ENCODE measurements at places on chromosomes 6 and 20.

- DNase-seq: peak; percentile 10
Observed at GRCh38 chr20:42441864-42442331, 747.8 kb downstream of the PTPRT start.

- DNase-seq: no peak
Observed at GRCh38 chr6:100229512-100229911, 235.2 kb downstream of the SIM1 start.

- DNase-seq: no peak
Observed at GRCh38 chr6:87333033-87333432, 4.0 kb upstream of the GJB7 start.

DNA sequence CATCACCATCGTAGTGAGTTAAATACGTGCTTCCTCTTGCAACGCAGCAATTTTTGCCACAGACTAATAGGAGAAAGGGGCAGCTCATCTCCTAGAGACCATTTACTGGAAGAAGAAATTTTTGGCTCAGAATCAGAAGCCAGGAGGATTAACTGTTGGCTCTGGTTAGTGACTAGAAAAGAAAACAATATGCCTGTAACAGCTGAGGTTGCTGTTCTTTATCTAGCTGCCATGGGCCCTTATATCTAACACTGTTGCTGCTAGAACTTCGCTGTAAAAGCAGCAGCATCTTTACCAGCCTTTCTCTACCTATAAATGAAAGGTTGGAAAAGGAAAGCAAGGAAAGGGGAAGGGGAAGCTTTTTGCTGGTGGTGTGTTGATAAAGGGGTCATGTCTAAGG is 65.9 kb downstream of the FAM135A start:
- DNase-seq: no peak

DNA sequence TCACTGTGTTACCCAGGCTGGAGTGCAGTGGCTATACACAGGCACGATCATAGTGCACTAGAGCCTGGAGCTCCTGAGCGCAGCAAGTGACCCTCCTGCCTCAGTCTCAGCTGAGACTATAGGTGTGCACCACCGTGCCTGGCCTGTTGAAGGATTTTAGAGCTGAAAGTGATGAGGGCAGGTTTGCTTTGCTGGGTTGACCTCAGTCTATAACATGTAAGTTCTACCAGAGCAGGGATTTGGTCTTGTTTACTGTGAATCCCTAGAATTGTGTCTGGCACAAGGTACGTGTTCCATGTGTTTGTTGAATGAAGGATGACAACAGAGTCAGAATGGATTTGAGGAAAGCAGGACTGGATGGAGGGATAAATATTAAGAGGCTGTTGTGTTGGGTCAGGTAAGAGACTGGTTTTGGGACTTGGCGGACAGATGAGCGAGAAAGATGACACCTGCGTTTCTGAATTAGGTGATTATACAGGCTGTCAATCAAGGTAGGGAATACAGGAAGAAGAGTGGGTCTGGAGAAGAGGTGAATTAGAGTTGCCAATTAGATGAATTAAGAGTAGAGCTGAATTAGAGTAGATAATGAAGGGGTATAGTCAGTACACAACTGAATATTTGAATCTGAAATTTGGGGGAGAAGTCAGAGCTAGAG is 6.5 kb downstream of the ASXL1 start:
- no peak for DNase-seq

DNA sequence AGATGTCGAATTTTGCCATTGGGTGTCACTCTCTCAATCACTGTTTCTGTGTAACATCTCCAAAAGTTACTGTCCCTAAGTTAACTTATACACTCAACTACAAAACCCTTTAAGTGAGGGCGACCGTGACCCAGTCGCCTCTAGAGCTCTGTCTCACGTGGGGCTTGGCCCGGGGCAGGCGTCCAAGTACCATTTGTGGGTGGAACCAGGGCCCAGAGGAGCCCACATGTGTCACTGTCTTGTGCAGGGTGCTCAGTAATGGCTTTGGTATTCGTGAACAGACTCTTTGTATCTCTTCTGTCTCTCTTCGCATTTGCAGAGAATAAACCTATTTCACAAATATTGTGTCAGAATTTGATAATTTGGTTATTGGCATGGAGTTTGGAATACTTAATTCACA is 109.9 kb upstream of the THBS2 start:
- DNase-seq: no peak

DNA sequence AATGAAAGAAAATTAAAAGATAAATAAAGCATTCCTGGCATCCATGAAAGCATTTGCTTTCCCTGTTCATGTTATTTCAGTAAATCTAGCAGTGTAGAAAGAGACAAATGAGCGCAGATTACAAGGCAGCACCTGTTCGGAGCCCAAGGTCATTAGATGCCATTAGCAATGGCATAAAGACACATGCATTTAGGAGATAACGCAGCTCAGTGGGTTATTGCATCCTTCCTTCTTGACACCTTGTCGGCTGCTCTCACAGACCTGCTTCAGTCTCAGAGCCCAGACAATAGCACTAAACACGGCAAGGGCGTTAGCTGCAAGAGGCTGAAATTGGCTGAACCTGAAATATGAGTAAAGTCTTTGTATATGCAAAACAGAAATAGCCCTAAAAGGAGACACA is 140.3 kb downstream of the ATXN1 start:
- no peak for DNase-seq

DNA sequence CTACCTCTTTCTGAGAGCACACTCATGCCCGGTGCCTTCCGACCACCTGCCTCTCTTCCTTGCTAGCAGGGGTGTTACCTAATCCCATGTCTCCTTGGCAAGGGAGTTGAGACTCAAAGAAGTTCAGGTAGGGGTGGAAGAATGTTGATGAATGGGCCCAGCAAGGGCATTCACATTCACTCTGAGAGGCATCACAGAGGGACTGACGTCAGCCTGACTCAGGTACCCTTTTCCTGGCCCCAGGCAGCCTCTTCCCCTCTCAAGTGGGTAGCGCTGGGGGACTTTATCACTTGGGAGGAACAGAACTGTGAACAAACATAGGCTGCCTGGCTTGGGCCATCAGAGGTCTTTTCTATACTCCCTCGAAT is 35.3 kb downstream of the HM13 start:
- DNase-seq: no peak

DNA sequence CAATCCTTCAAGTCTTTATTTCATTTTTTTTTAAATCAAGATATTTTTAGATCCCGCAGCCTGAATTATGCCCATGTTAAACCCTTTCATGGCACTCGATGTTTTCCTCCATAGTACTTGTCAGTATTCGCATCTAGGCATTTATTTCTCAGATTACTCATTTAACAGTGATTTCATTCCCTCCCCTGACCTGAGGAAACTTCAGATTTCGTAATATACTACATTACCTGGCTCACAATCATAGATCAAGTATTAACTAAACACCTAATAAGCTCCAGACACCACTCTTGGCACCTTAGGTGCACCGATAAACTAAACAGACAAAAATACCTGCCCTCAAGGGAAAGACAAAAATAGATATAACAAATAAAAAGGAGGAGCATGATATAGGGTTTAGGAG is 413.2 kb upstream of the GJE1 start:
- no peak for DNase-seq

DNA sequence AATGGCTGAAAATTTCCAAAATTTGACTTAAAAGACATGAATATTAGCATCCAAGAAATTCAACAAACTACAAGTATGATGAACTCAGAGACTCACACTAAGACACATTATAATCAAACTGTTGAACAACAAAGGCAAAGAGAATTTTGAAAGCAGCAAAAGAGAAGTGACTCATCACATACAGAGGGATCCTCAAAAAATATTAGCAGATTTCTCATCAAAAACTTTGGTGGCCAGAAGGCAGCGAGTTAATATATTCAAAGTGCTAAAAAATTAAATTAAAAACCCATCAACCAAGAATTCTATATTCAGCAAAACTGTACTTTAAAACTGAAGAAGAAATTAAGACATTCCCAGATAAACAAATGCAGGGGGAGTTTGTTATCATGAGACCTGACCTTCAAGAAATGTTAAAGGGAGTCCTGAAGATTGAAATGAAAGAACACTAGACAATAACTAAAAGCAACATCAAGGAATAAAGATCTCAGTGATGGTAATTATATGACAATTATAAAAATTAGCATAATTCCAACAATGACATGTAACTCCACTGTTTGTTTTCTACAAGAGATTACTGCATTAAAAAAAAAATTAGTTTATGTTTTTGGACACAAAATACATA is 150.0 kb downstream of the RNASET2 start:
- DNase-seq: no peak

DNA sequence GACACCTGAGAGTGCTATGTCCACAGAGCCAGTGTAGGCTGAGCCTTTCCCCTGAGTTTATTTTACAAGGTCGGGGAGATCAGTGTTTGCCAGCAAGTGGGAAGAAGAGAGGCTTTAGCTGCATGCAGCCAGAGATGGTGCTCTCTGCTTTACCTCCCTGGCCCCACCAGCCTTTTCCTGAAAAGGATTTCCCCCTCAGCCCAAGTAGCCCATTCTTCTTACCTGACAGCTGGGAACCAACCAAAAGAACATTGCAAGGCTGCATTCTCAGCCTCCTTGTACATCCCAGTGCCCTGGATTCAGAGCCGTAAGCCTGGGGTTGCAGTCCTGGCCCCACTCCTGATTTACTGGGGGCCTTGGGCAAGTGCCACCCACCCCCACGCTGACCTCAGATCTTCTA is 16.9 kb downstream of the SNPH start:
- no peak for DNase-seq

- DNase-seq: no peak
Observed at GRCh38 chr6:106609699-106610098, 19.6 kb downstream of the RTN4IP1 start.

GRCh38 chr6:129672881-129673631 is 36.9 kb downstream of the ARHGAP18 start:
- DNase-seq: no peak

- no peak for DNase-seq
Observed at GRCh38 chr6:128111096-128111495, 210.2 kb upstream of the THEMIS start.

DNA sequence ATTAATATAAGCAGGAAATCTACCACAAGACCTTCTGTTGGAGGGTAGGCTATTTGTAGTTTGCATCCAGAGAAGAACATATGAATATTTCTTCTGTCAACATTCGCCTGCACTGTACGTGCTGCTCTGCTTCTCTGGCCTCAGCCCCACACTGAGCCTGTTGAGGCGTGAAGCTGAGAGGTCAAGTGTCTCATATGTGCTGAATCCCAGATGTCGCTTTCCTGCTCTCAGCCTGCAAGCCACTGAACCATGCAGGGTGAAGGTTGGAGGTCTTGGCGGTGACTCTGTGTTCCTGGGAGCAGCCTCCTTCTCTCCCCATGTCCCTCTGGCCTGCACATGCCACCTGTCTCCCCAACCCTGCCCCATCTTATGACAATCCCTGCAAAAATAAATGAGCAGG is 83.6 kb downstream of the TMEM170B start:
- DNase-seq: no peak

DNA sequence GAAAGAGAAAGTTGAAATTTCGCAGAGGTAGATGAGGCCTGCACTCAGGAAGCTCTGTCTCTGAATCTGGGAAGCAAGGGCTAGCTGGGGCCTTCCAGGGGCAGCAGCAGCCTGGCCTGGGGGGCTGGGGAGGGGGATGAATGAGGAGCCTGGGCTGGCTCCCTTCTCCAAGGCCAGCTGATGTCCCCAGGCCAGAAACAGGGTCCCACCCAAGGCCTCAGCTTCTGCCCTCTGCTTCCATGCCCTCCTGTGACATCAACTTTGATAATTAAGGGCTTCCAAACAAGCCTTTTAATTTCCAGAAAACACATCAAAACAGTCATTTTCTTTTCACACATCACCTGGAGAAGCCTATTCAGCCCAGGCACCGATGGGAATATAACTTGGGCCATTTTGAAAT is 15.4 kb downstream of the TFAP2A start:
- no peak for DNase-seq

- peak; percentile 15 for DNase-seq
Observed at GRCh38 chr6:44342489-44342888, at the start of gene SPATS1. SPATS1 (plus strand) TSS chr6:44342650; CDS start chr6:44343096, 446 bp downstream.

DNA sequence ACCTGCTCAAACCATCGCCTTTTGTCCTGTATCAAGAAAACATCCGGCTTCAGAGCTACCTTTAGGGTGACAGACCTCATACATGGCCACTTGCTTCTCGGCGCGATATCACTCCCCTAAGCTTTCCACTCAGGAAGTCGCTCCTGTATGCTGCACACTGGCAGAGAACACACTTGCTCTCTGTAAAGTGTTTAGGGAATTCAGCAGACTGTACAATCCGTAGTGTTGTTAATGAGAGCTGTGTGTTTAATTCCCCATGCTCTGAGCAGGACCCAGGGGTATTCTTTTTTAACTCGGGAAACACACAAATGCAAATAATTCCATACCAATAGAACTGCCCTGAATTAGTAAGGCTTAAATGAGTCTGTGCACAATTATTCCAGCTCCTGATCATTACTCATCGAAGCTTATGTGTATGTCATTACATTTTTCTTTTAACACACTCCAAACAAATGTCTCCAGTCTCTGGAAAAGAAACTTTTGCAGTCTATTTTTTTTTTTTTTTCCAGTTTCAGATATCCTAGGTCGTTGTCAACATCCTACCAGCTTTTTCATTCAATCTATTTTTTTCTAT is 338.7 kb upstream of the ARID1B start:
- DNase-seq: no peak

DNA sequence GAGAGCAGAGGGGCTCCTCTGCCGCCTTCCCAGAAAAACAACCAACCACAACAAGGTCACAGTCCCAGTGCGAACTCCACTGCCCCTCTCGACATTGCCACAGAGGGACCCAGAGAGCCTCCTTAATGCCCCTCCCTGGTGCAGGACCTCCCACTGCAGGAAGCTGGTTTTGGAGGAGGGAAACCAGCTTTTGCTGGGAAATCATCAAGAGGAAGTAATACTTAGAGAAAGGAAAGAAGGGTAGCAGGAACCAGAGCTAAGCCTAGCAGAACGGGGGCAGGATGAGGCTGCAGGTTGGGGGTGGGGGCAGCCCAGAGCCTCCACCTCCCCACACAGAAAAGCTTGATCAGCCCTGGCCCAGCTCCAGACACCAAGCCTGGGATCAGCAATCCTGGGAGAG is 37.7 kb upstream of the SIRPA start:
- DNase-seq: no peak

GRCh38 chr6:63708631-63709030 is 73.0 kb downstream of the PHF3 start:
- DNase-seq: no peak

- peak; percentile 40 for DNase-seq
Observed at GRCh38 chr20:44901974-44902373, 7.9 kb upstream of the PABPC1L start.

- DNase-seq: no peak
Observed at GRCh38 chr6:90536520-90536919, 50.4 kb downstream of the MAP3K7 start.

GRCh38 chr20:39142407-39143096 is 180.4 kb downstream of the DHX35 start:
- DNase-seq: no peak

DNA sequence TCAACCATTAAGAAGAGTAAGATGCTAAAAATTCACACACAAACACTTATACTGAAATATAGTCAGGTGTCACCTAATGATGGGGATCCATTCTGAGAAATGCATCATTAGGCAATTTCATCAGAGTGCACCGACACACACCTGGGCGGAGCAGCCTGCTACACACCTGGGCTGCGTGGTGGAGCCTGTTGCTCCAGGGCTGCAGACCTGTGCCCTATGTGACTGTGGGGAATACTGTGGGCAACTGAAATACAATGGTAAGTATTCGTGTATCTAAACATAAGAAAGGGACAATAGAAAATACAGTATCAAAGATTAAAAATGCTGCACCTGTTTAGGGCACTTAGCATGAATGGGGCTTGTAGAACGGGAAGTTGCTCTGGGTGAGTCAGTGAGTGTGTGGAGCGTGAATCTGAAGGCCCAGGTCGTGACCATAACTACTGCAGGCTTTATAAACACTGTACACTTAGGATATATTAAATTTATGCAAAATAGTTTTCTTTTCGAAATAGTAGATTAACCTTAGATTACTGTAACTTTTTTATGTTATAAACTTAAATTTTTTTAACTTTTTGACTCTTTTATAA is 124.4 kb upstream of the AFDN start:
- DNase-seq: no peak

Measured in midbrain (tissue), 1 donor.